ENCODE measurements at places on chromosomes 7 and 10.

GRCh38 chr7:82736633-82737032 is 293.1 kb upstream of the CACNA2D1 start:
- DNase-seq: no peak

DNA sequence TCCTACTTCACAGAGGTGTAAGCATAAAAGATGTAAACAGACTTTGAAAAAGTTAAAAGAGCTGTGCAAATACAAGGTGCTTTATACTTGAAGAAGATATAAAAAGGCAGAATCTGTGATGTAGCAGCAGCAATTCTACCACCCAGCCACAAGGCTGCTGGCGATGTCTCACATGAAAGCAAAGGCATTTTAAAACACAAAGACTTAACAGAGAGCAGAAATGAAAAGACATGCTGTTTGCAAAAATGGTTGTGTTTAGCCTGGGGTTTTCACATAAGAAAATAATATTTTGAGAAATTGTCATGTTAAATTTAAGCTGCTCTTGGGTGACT is 85.5 kb upstream of the ZNF800 start:
- DNase-seq: no peak

GRCh38 chr10:130495891-130496636 is 359.9 kb downstream of the GLRX3 start:
- DNase-seq: no peak

DNA sequence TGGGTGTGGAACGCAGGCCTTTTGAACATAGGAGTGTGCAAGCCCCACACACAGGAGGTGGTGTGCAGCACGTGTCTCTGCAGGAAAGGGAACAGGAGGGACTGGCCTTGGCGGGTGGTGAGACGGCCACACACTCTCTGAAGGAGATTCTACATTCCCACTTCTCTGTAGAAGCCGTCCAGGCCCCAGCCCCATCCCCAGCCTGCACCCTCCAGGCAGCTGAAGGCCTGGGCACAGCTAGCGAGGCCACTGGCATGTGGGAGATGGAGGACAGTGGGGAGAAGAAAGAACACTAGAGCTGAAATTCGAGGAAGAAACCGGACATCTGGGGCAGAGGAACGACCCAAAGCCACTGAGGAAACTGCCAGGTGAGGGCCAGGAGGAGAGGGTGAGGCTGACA is 507.3 kb downstream of the DNAJB6 start:
- DNase-seq: no peak

- no peak for DNase-seq
Measured at GRCh38 chr10:22321924-22322640, 1.2 kb downstream of the BMI1 start.

DNA sequence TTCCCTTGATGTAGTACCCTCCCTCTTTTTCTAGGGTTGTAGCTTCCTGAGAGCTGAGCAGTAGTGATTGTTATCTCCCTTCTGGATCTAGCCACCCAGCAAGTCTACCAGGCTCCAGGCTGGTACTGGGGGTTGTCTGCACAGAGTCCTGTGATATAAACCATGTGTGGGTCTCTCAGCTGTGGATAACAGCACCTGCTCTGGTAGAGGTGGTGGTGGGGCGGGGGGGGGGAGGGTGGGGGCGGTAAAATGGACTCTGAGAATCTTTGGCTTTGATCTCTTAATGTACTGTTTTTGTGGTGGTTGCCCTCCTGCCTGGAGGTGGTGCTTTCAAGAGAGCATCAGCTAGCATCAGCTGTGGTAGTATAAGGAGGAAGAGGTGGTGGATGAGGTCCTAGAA is 302.0 kb upstream of the CHRM2 start:
- no peak for DNase-seq

DNA sequence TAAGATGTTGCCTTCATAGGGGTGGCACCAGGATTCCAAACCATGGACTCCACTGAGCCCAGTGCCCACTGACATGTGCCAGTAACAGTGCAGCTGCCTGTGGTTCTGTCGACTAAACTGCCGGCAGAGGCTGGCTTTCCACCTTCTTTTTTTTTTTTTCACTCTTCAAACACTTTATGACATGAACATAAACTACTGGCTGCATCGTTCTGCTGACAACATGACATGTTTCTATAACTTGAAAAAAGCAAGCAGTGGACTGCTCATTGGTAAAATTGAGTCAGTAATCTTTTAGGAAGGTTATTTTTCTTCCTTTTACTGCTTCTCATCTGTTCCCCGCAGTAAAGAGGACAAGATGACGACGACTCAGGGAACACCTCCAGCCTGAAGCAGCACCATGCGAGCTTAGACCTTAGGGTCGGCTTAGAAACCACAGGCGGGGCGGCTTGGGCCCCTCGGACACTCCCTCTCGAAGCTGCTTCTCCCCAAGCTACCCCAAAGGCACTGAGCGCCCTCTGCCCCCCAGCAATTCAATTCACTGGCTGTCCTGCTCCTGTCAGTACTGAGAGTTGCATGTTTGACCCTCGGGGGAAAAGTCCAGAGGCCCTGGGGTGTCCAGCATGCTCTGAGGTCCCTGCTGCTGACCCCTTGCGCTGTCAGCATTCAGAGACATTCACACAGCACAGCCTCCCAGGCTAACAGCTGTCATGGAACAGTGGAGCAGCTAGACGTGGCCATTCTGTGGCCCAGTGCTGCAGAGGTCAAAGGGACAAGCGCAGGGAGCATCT is 112.5 kb downstream of the EGFR start:
- DNase-seq: no peak

- DNase-seq: no peak
Measured at GRCh38 chr7:73700581-73701134, 17.3 kb downstream of the BUD23 start.

GRCh38 chr7:369476-370258 is 79.7 kb downstream of the FOXL3 start:
- no peak for DNase-seq

- no peak for DNase-seq
Measured at GRCh38 chr10:83925133-83925532, 214.2 kb upstream of the GHITM start.

DNA sequence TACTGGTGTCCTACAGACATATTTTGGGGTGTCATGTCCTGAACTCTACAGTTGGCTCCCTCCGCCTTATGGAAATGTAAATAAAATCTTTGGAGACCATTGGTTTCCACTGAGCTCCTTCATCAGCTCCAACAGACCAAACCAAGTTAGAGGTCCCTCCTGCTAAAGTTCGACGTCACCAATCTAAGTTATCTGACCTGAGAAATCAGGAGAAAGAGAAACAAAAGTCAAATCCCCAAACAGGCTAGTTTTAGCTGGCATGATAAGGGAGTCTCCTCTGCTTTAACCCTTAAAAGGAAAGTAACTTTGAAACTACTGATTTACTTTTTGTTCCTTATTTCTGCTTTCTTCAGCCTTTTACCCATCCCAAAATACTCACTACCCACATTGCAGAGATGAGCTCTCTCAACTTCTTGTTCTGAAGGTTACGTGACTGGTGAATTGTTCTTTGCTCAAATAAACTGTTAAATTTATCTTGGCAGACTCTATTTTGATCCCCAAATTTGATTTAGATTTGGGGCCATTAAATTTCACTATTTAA is 39.9 kb downstream of the AVL9 start:
- DNase-seq: no peak

DNA sequence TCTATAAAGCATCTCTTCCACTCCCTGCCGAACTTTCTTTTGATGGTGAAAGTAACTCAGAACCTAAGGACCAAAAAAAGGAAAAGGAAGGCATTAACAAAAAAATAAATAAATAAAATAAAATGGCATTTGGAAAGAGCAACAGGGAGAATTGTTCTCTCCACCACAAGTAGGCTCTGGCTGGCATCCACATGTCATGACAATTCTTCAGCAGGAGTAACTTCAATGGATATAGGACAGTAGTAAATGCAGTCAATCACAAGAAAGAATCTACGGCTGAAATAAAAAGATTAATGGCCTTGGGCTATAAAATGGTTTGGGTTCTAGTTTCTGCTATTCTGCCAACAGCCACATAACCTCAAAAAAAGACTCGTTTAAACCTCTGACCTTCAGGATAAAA is 23.9 kb downstream of the NCAPG2 start:
- DNase-seq: no peak

DNA sequence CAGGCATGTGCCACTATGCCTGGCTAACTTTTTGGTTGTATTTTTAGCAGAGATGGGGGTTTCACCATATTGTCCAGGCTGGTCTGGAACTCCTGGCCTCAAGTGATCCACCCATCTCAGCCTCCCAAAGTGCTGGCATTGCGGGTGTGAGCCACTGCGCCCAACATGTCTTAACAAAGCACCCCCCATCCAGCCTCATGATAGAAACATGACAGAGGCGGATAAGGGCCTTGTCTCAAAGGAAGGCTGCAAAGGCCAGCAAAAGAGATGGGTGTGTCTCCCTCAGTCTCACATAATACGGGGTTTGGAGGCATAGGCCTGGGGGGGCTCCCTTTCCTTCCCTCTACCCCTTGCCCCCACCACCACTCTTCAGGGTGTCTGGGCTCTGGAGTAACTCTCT is 93.2 kb downstream of the SH3PXD2A start:
- no peak for DNase-seq

DNA sequence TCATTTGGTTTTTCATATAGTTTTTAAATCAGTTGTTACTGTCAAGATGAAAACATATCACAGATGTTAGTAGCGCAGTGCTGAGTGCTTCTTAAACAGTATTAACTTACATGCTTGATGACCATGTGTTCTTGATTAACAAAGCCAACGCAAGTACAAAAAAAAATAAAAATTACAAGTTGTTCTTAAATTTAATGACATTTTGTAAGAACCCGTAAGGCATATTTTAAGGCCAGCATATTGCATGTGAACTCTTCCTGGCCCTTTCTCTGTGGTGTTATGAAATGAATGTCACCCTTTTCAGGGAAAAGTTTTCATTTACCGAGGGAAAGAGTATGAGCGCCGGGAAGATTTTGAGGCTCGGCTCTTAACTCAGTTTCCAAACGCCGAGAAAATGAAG is 140.4 kb upstream of the NPS start:
- no peak for DNase-seq

GRCh38 chr10:49650724-49651034 is 28.8 kb upstream of the C10orf53 start:
- no peak for DNase-seq

- no peak for DNase-seq
Measured at GRCh38 chr10:58104351-58104751, 163.3 kb downstream of the IPMK start.

- no peak for DNase-seq
Measured at GRCh38 chr7:111953611-111954010, 252.6 kb downstream of the DOCK4 start.

- no peak for DNase-seq
Measured at GRCh38 chr10:9227679-9228365, 1173.3 kb downstream of the GATA3 start.

DNA sequence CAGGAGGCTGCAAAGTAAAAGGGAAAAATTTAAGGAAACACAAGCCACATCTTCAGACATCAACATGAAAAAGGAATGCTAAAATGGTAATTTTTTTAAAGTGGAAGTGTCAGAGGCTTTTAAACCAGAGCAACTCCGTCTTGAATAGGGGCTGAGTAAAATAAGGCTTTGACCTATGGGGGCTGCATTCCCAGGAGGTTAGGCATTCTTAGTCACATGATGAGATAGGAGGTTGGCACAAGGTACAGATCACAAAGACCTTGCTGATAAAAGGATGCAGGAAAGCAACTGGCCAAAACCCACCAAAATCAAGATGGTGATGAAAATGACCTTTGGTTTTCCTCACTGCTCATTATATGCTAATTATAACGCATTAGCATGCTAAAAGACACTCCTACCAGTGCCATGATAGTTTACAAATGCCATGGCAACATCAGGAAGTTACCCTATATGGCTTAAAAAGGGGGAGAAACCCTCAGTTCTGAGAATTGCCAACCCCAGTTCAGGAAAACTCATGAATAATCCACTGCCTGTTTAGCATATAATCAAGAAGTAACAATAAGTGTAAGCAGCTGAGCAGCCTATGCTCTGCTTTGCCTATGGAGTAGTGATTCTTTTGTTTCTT is 128.3 kb downstream of the SKAP2 start:
- no peak for DNase-seq

DNA sequence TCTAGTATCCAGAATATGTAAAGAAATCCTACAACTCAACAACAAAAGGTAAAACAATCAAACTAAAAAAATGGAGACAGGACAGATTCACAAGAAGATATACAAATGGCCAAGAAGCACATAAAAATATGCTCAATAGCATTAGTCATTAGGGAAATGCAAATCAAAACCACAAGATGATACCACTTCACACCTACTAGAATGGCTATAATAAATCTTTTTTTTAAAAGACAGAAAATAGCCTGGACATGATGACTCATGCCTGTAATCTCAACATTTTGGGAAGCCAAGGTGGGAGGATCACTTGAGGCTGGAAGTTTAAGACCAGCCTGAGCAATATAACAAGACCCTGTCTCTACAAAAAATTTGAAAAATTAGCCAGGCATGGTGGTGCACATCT is 27.9 kb upstream of the CHCHD3 start:
- DNase-seq: no peak

GRCh38 chr7:94295850-94296249 is 98.8 kb upstream of the COL1A2 start:
- no peak for DNase-seq

- DNase-seq: no peak
Measured at GRCh38 chr7:65892835-65893234, 20.0 kb downstream of the VKORC1L1 start.

GRCh38 chr10:60163786-60164185 is 225.9 kb downstream of the ANK3 start:
- DNase-seq: no peak

- DNase-seq: no peak
Measured at GRCh38 chr10:72333112-72334015, 21.4 kb downstream of the DNAJB12 start.

DNA sequence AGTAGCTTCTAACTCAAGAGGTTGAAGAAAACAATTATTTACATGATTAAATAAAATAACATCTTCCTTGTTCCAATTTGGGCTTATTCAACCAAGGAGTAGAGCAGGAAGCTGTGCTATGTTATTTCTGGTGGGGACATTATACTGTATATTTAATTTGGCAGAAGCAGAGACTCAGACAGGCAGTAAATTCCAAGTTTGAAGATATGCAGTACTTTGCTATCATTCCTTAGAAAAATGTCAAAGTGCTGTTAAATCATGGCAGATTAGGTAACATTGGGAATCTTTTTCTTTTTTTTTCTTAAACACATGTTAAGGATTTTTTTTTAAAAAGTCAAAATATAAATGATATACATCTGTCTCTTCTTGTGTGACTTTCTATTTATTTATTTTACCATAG is 190.1 kb downstream of the SUGCT start:
- DNase-seq: no peak

DNA sequence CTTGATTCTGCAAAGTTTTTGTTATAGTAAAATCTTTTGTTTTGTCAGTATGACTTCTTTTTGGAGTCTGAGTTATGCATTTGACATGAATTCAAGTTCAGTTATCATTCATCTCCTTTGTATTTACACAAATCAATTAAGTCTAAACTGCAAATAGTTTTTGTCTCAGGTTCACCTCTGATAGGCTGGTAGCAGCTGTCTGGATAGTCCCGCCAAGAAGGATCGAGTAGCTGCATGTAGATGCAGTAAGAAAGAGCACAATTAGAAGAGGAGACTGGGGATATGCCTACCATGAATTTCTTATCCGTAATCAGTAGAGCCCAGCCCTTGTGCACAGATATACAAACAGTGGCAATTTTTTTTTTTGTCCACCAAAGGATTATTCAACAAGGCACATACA is 392.5 kb upstream of the ETV1 start:
- DNase-seq: no peak

All from activated CD8-positive, alpha-beta memory T cell treated with anti-CD3 and anti-CD28 coated beads for 4 hours (primary cell).